ENCODE measurements at places on chromosomes 5 and 9.

GRCh38 chr9:93655621-93656425 is 79.4 kb downstream of the PHF2 start:
- DNase-seq: no peak

GRCh38 chr5:168583742-168584482 is 4.7 kb upstream of the PANK3 start:
- no peak for DNase-seq

- no peak for DNase-seq
These were observed 107.2 kb downstream of the PDE4D start for GRCh38 chr5:59786334-59786805.

DNA sequence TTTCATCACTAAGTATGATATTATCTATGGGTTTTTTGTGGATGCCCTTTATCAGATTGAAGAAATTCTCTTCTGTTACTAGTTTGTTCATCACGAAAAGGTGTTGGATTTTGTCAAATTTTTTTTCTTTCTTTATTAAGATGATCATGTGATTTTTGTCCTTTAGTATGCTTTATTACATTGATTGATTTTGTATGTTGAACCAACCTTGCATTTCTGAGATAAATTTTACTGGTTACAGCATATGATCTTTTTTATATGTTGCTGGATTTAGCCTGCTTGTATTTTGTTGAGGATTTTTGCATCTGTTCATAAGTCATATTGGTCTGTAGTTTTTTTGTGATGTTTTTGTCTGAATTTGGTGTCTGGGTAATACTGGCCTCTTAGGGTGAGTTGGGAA is 42.8 kb downstream of the RAD23B start:
- DNase-seq: no peak

DNA sequence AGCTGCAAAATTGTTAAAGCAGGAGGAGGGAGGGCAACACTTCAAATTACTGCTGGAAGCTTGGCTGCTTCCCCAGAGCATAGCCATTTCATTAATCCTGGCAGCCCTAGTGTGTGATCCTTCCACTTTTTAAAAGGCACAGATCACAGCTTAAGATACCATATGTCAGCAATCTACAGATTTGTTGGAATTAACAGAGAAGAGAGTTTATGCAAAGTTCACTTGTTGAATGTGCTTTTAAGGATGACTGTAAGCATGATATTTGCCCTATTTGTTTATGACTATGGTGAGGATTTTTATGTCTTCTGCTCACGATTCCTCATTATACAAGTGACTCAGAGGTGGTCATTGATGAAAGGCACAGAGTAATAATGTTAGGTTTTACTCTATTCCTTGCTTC is 156.0 kb upstream of the CDKN2B start:
- DNase-seq: no peak

GRCh38 chr5:160242145-160242544 is 12.8 kb downstream of the FABP6 start:
- no peak for DNase-seq

GRCh38 chr9:3150074-3150473 is 306.2 kb upstream of the PUM3 start:
- DNase-seq: no peak

DNA sequence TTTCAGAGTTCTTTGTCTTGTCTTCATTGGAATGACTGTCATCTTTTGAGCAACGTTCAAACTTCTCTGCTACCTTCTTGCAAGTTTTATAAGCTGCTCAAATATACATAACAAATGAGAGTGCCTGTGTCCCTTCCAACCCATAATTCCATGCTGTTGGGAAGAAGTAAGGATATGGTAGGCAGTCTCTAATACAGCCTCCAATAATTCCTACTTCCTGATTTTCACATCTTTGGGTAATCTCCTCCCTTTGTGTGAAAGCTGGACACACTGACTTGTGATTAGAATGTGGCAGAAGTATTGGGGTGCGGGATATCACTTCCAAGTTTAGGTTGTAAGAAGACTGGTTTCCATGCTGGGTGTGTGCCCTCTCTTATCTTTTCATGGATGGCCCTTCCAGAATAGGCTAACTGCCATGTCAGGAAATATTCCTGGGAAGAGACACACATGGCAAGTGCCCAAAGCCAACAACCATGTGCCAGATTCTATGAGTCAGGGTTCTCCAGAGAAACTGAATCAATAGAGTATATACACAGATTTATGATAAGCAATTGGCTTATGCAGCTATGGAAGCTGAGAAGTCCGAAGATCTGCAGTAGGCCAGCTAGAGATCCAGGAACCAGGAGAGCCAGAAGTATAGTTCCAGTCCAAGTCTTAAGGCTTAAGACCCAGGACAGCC is 531.3 kb downstream of the NTRK2 start:
- no peak for DNase-seq

DNA sequence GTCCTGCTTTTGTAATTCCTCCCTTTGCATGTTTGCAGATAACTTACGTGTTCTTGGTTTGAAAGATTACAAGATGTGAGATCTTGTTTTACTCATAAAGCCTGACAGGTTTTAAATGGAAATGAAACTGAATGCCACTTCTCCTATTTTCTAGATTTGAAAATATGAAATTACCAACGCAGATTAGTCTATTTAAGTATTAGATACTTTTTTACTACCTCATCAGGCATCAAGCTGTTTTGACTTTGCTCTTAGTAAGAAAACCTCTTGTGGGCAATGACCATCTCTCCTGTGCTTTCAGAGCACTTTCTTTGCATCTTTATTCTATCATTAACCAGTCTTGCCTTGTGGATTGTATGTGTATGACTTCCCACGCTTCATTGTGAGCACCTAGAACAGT is 3.5 kb downstream of the DMXL1 start:
- no peak for DNase-seq

DNA sequence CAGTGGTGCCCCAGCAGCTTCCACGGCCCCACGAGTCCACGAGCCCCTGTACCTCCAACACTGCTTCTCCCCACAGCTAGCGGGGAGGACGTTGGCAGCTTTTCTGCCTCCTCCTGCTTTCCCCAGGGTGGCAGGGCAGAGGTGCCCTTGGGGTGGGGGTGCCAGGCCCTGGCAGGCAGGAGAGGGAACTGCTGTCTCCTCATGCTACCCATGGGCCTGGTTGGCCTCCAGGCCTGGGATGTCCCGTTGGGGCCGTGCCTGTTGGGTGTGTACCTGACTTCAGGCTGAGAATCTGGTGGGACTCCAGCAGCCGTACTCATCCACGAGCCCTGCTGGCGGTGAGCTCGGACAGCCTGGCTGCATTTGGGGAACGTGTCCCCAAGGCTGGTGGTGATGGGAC is 27.3 kb downstream of the RXRA start:
- DNase-seq: no peak
